ENCODE measurements at places on chromosomes 2 and 18.

DNA sequence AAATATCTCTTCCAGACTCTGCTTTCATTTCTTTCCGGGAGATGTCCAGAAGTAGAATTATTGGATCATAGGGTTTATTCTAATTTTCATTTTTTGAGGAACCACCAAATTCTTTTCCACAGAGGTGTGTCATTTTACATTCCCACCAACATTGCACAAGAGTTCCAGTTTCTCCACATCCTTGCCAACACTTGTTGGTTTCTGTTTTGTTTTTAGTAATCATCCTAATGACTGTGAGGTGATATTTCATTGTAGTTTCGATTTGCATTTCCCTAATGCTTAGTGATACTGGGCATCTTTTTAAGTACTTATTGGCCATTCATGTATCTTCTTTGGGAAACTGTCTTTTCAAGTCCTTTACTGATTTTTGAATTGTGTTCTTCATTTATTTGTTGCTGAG is 513.1 kb downstream of the PARD3B start:
- no peak for DNase-seq

GRCh38 chr2:189204322-189204941 is 24.9 kb upstream of the COL5A2 start:
- no peak for DNase-seq

- DNase-seq, result no peak
Observed at GRCh38 chr18:76437011-76437410, 58.0 kb downstream of the ZNF516 start.

DNA sequence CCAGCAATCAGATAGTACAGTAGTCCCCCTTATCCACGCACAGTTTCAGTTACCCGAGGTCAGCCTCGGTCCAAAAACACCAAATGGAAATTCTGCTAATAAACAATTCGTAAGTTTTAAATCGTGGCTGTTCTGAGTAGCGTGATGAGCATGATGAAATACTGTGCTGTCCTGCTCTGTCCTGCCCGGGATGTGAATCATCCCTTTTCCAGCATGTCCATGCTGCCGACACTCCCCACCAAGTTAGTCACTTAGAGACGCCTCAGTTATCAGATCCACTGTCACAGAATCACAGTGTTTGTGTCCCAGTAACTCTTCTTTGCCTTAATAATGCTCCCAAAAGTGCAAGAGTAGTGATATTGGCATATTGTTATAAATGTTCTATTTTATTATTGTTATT is 62.1 kb downstream of the MEX3C start:
- no peak for DNase-seq

DNA sequence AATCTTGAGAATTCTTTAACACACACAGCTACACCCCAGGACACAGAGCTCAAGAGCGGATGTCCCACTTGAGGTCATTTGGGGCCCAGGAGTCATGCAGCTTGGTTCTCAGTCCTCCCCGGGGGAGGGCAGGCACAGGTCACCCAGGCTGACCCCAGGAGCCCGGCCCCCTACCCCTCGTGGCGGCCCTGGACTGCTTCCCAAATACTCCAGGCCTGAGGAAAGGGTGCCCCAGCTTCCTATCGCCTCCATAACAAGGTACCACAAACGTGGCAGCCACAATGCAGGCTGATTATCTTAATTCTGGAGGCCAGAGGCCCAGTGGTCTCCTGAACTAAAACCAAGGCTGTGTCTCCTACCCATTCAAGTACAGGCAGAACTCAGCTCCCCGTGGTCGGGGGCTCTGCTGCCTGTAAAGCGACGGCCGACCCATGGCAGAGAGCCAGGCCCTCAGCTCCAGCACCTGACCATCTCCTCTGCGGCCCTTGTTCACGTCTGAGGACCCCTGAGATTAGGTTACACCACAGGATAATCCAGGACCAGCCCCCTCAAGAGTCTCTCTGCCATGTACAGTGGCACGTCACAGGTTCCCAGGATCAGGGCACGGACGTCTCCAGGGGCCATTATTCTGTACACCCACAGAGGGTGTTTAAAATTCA is 10.5 kb downstream of the SLC66A2 start:
- DNase-seq, result no peak

- DNase-seq, result no peak
Observed at GRCh38 chr18:6362559-6363129, 52.1 kb downstream of the L3MBTL4 start.
